H7 (cell line): ENCODE measurements at places on chromosomes 13 and 19.

- DNase-seq, result peak; percentile 80
These were observed 199.2 kb downstream of the COL4A1 start for GRCh38 chr13:110107568-110108347.

DNA sequence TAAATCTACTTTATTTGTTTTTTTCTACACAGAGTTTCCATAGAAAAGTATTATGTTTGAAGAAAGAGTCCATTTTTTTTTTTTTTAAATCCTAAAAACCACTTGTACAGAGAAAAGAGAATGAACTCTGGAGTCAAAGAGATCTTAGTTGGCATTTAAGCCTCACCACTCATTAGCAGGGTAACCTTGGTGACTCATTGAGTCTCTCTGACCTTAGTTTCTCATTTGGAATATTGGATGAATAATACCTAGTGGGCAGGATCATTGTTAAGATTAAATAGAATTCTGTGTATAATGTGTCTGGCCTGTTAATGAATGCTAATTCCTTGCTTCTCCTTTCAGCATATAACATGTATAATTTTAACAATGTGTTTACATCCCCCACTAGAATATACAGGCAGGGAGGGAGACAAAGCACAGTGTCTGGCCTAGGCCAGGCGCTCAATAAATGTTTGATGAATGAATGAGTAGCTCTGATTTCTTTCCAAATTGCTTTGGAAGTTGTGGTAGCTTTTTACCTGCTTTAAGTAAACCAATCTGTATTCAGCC, 48.7 kb upstream of the MYCBP2 start:
- DNase-seq, result no peak

DNA sequence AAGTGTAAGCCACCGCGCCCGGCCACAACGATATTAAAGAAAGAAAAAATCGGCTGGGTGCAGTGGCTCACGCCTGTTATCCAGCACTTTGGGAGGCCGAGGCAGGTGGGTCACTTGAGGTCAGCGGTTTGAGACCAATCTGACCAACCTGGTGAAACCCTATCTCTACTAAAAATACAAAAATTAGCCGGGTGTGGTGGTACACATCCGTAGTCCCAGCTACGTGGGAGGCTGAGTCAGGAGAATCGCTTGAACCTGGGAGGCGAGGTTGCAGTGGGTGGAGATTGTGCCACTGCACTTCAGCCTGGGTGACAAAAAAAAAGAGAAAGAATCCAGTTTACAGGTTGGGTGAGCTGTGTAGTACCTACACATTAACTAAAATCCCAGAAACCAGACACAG, 99.9 kb upstream of the CACNA1A start:
- no peak for DNase-seq

GRCh38 chr19:48186015-48186414, 15.5 kb downstream of the ZSWIM9 start:
- no peak for DNase-seq

DNA sequence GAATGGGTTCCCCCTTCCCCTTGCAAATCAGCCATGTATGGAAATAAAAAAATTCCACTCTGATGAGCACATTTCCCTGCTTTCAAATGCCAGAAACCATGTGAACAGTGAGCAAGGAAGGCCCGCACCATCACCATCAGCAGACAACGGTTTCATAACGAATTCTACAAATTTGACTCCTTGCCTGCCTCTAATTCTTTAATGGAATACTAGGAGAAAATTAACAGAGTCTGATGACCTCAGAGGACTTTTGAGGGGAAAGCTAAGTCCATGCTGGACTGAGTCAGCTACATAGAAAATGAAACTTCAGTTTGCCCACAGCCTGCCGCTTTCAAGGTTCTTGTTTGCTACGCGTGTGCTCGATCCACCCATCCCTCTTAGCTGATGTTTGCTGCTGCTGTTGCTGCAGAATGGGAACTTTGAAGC, 46.7 kb upstream of the KL start:
- DNase-seq, result no peak

- DNase-seq, result no peak
These were observed 315.3 kb downstream of the MYO16 start for GRCh38 chr13:108944760-108945159.

DNA sequence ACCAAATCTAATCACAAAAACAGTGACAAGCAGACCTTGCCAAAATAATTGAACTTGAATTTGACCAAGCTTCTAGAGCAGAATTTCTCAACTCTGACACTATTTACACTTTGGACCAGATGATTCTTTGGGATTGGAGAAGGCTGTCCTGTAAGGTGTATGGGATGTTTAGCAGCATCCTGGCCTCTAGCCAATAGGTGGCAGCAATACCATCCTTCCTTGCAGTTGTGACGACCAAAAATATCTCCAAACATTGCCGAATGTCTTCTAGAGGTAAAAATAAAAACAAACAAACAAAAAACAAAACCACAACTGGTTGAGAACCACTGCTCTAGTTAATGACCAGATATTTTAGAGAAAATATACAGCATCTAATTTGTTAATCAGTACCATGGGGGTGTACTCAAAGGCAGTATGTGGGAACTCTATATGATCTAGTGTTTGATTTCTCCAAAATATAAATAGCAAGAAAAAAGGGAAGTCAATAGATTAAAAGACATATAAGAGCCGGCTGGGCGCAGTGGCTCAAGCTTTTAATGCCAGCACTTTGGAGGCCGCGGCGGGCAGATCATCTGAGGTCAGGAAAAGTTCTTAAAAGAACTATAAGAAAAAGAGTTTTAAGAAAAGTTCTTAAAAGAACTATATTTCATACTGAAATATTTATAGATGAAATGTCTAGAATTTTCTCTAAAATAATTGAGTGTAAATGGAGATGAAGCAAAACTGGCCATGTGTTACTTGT, 60.9 kb upstream of the ZNF527 start:
- DNase-seq, result peak; percentile 40

DNA sequence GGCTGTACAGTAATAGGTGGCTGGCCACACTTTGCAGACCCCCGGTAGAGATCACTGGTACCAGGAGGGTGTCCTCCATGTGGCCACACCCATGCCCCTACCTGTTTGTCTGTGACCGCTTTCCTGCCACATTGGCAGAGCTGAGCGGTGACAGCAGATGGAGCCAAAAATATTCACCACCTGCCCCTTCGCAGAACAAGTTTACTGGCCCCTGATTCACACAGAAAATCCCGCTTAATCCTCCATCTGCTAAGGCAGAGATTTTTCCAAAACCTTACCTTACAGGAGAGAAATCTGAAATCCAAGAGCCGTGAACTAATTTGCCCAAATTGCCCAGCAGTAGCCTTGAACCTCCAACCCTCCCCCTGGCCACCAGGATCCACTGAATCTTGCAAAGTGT, 52.1 kb downstream of the MYO9B start:
- DNase-seq, result no peak

DNA sequence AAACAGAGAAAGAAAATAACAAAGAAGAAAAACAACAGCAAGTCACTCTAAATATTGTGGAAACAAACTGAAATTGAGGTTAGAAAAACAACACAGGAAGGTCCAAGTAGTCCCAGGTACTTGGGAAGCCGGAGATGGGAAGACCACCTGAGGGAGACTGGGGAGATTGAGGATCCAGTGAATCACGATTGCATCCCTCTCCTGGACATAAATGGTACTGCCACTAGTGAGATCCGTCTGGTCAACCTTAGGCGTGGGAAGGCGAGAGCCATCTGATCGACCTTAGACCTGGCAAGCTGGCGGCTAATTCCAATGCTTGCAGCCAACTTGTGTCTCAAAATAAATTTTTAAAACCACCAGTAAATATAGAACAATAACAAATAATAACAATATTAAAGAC, 81.9 kb downstream of the ZNF726 start:
- peak; percentile 64 for DNase-seq

GRCh38 chr13:33348366-33348765, 62.8 kb upstream of the STARD13 start:
- no peak for DNase-seq

DNA sequence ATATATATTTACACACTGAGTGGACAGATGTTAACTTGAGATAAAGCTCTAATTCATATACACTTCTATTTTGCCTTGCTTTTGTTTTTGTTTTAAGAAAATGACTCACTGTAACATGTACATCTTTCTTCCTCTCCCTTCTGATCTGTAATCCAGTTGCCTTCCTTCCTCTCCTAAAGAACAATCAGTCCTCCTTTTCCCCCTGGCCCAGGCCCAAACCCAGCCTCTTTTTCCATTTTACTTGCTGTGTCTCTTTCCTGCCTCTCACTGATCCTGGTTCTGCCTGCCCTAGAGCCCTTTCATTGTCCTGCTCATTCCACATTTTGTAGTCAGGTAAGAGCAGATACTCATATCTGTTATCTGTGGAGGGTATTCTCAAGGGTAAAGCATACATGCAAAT, 50.8 kb downstream of the ZAR1L start:
- no peak for DNase-seq

GRCh38 chr19:5818594-5818993, 13.7 kb downstream of the NRTN start:
- no peak for DNase-seq

DNA sequence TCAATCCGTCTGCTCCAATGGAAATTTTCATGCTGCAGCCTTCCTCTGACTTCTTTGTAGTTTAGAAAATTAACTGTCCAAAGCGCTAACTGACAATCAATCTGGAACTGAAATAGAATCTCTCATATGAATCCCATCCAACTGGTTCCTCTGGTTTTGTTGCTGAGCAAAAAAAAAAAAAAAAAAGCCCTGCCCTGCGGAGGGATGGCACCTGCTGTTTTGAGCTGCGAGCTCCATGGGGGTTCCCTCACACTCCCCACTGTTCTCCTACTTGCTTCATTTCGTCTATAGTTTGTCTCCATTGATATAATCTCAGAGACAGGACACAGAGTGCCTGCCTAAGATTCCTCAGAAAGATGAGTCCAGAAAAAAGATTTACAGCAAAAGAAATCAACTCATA, 33.4 kb downstream of the FAAP24 start:
- DNase-seq, result peak; percentile 50

DNA sequence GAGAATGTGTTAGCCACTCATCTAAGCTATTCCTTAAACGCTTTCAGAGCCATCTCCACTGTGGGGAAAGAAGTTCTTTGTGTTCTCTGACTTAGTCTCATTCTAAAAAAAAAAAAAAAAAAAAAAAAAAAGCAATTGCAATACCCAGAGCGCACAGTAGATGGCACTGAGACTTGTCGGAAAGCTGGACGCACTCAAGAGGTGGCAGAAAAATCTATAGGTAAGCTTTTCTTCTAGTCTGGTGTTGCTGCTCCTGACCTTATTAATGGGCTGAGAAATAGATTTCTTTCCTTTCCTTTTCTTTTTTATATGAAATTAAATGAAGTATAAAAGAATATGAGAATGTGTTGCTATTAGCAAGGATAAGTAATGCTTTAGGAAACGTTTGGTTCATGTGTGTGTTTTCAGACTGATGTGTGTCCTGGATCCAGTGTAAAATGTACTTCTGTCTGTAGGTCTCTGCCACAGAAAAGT, 4.7 kb upstream of the GJB2 start:
- DNase-seq, result peak; percentile 75
